Stimulated activated CD4-positive, alpha-beta T cell treated with anti-CD3 and anti-CD28 coated beads, Interleukin-12 subunit alpha, Interleukin-12 subunit beta, amount 100 ng/mL, for 24 hours (primary cell): ENCODE measurements at places on chromosomes 16 and 17.
A peak's percentile ranks its signal among the peaks of the same experiment; 100 is the strongest.

DNA sequence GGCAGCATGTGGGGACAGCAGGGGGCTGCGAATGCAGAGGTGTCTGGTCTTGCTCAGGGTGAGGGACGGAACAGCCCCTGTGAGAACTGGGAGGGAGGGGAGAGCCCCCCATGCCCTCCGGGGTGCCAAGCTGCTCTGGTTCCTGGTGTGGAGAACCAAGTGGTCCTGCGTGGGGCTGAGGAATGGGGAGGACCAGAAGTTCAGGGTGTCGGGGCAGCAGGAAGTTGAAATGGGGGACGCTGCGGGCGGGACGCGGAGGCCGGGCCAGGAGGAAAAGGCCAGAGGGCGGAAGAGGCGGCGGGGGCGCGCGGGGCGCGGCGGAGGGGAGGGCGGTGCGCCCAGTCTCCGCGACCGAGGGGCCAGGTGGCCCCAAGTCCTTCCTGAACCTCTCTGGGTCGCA, 3.6 kb downstream of the ALDH3A1 start:
- no peak for DNase-seq

GRCh38 chr16:80454802-80455201, 86.0 kb upstream of the DYNLRB2 start:
- DNase-seq = no peak

- no peak for DNase-seq
Observed at GRCh38 chr16:17348042-17348783, 122.5 kb downstream of the XYLT1 start.

- DNase-seq = no peak
Observed at GRCh38 chr16:52418201-52418600, 128.7 kb downstream of the TOX3 start.

GRCh38 chr16:53503991-53504663, 1.1 kb upstream of the AKTIP start:
- no peak for DNase-seq

- DNase-seq = no peak
Observed at GRCh38 chr17:8969901-8970300, 4.4 kb upstream of the PIK3R5 start.

GRCh38 chr17:39769974-39770587, 32.3 kb downstream of the GRB7 start:
- peak; percentile 39 for DNase-seq

- no peak for DNase-seq
Observed at GRCh38 chr17:18064053-18064452, 23.7 kb upstream of the DRG2 start.

GRCh38 chr16:89443727-89444084, 46.7 kb downstream of the ANKRD11 start:
- DNase-seq = no peak

DNA sequence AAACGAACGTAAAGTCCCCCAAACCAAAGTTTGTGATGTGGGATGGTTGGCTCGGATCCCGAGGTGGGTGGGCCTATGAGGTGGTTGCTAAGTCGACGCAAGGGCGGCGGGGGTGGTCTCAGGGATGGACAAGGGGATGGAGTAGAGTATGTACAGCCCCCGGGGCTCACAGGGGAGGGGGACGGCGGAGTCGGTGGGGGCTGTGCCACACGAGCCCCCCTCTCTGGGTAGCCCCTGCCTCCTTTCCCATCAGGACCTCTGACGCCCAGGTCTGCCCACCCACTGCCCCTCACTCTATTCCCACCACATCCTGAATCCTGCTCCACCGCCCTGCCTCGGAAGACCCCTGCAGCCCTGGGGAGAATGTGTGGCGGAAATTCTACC, 15.2 kb downstream of the IL34 start:
- DNase-seq = no peak

DNA sequence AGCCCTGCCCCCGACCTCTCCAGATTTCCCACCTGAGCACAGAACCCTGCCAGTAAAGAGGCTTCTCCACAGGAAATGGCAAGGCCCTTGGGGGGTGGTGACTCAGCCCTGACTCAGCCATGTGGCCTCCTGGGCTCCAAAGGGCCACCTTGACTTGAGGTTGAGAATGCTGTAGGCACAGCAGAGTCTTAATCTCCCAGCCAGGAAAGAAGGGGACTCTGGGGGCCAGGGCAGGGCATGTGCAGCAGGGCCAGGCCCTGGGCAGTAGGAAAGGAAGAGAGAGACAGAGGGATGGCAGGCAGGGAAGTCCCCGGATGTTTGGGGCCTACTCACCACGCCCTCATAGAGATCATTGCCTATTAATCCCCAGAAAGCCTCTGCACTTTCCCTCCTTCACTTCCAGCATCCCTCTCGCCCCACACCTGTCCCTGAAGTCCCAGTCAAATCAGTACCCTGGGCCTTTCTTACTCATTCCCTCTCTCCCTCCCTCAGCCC, 4.8 kb upstream of the ITGA3 start:
- peak; percentile 82 for DNase-seq

GRCh38 chr16:83779886-83780285, 27.9 kb upstream of the HSBP1 start:
- no peak for DNase-seq

GRCh38 chr16:17072104-17072503, 398.7 kb downstream of the XYLT1 start:
- DNase-seq = no peak

- no peak for DNase-seq
Observed at GRCh38 chr16:55651841-55652824, 3.7 kb upstream of the SLC6A2 start.

DNA sequence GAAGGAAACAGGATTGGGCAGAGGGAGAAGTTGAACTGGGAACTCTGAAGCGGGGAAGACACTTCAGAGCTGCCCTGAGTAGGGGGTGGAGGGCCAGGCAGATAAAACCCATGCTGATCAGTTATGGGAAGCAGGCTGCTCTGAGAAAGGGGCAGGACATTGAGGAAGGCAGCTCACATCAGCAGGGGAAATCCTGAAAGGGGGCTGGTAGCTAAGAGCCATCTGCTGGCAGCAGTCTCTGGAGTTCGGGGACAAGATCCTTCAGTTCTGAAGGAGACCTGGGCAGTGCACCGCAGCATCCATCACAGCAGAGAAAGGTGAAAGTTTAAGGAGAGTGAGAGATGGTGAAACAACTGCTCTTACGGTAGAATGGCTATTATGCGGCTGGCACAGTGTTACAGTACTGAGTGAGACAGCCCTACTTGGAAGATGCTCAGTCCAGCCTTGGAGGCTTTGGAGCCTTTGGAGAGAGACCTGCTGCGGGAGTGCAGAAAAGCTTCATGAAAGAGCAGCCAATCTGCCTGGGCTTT, 5.4 kb upstream of the KIF18B start:
- no peak for DNase-seq

DNA sequence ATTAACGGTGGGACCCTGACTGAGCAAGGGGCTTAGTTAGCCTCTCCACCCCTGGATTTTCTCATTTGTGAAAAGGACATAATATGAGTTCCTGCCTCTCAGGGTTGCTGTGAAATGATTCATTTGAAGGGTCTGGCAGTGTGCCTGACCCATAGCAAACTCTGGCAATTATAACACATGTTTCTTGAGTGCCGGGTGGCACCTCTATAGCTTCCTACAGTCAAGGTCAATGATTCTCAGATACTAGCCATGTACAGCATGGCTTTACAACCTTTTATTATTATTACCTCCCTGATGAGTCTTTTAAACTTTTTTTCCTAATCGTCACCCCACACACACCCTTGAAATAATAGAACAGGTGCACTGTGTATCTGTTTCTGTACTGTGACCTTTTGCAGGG, 42.1 kb downstream of the TMEM114 start:
- no peak for DNase-seq

- DNase-seq = no peak
Observed at GRCh38 chr16:66265048-66265415, 101.5 kb upstream of the CDH5 start.

DNA sequence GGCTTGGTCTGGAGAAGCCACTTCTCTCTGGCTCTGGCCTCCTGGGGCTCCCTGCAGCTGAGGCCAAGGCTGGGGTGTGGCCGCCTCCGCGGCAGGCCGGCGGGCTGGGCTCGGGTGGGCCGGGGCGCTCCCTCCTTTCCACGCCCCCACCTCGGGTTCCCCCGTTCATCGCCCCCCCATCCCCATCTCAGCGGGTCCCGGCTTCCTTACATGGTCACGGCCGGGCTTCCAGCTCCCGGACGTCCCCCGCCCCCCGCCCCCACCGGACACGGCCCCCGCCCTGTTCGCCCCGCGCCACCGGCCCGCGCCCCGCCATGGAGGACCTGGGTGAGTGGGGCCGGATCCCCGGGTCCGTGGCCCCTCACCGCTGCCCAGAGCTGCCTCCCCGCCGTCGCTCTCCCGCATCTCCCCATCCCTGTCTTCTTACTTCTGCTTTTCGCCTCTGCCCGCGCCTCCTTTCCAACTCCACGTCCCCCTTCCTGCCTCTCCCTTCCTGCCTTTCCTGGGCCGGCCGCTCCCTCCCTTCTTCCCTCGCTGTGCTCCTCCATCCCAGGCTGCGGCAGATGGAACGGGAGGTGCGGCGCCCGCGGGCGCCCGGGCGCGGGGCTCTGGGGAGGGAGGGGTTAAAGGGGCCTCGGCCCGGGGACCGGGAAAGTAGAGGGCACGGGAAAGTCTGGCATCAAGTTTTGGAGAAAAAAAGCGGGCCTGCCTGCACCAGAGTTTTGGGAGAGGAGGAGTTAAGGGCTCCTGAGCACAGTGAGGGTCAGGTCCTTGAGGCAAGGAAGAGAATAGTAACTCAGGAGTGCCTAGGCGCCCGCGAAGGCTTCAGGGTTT, at the start of gene TGFB1I1:
Gene TGFB1I1 (plus strand): TSS at position 278 of the 834 bp plus-strand sequence. CDS start 37 bp downstream, at position 315.
- DNase-seq = no peak

DNA sequence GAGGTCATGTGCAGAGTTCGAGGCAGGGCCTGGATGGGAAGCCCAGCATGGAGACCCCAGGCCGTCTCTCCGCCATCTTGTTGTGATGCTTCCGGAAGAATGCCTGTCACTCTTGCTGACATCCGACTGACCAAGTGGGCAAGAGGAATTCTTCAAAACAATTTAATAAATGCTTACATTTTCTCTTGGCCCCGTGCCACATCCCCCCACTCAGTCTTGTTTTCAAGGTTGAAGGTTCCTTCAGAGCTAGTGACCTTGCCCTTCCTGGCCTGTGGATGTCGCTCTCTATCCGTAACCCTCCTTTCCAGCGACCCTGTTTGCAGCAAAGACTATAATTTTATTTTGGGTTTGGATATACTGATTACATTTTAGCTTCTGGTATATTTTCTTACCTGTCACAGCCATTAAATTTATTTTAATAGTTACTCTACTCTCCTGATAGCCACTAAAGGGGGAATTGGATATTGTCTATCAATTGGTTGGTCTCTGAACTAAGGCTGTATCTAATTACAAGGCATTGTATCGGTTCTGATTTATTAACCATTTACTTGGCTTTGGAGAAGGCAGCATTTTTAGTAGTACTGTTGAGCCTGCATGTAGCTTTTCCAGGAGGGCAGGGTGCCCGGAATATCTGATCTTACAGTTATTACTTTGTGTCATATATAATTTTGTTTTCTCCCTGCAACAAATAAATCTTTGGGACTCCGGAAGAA, 264.5 kb downstream of the WWOX start:
- DNase-seq = no peak

- peak; percentile 43 for DNase-seq
Observed at GRCh38 chr17:74454197-74455024, 12.0 kb upstream of the CD300A start.

DNA sequence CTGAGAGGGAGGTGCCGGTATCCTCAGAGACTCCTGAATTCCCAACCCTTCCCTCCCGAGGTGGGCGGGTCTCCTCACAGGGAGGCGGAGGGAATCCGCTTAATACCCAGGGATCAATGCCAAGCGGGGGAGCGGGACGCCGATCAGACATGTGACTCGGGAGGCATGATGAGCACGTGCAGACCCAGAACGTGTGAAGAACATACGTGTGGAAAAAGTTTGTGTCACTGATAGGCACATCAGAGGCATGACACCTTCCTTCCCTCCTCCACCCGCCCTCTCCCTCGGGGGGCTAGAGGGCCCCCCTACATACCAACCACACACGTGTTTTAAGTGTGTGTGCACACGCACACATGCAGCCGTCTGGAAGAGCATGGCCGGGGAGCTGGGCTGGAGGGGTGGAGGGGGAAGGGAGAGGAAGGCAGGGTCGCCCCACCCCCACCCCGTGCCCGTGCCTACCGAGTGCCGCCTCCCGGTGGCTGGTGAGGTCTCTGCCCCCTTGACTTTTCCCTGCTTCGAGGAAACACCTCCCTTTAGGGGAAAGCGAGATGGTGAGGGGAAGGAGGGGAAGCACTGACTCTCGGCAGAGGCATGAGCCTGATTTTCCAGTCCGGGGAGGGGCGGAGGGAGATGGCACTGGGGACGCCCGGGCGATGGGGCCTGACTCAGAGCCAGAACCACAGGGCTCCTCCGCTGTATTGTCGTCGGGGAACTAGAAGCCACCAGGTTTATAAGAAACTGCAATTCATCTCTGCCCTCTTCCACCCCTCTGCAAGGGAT, 12.1 kb upstream of the TBX21 start:
- peak; percentile 95 for DNase-seq

DNA sequence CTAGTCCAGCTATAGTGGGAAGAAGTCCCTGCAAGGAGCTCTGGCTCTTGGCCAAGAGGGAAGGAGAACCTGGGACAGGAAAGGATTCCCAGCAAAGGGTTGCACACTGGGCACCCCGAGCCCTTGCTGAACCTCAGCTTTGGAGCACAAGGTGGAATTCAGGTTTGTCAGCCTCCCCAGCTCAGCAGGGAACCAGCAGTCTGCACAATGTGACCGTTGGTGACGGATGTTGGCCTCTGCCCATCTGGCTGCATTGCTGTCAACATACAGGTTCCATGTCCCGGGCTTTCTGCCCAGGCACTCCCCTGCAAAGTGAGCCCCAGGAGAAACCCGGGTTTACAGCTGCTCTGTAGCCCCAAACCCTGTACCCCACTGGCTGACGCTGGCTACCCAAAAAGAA, 6.7 kb downstream of the RPRML start:
- DNase-seq = no peak
